Right ventricle myocardium inferior (tissue), 1 donor: ENCODE measurements at places on chromosomes 4 and X. TPM values are rescaled to one million over a fixed set of nuclear protein-coding genes. Genes with fewer than 3 reads are reported as not detected.

The CDX4 gene
- total RNA-seq, result not detected

The S100G gene
- not detected for total RNA-seq

The SMR3B gene
- not detected for total RNA-seq

The GAGE12F gene
- not detected for total RNA-seq

The UGT2B10 gene
- total RNA-seq, result not detected

The TBC1D25 gene
- 20.5 TPM for total RNA-seq

The MGST2 gene
- 101 TPM for total RNA-seq

The FAM9C gene
- total RNA-seq, result 0.38 TPM

The FRMPD4 gene
- total RNA-seq, result 1.2 TPM

The GAGE13 gene
- not detected for total RNA-seq

The HS3ST1 gene
- total RNA-seq, result 1.4 TPM

The MAGEA1 gene
- not detected for total RNA-seq

The POLA1 gene
- total RNA-seq, result 6.0 TPM

The NKAP gene
- total RNA-seq, result 4.7 TPM
